ENCODE measurements at places on chromosomes 5 and 9.
A peak's percentile ranks its signal among the peaks of the same experiment; 100 is the strongest.

GRCh38 chr5:24188216-24188925 is 456.4 kb downstream of the CDH10 start:
- no peak for DNase-seq

DNA sequence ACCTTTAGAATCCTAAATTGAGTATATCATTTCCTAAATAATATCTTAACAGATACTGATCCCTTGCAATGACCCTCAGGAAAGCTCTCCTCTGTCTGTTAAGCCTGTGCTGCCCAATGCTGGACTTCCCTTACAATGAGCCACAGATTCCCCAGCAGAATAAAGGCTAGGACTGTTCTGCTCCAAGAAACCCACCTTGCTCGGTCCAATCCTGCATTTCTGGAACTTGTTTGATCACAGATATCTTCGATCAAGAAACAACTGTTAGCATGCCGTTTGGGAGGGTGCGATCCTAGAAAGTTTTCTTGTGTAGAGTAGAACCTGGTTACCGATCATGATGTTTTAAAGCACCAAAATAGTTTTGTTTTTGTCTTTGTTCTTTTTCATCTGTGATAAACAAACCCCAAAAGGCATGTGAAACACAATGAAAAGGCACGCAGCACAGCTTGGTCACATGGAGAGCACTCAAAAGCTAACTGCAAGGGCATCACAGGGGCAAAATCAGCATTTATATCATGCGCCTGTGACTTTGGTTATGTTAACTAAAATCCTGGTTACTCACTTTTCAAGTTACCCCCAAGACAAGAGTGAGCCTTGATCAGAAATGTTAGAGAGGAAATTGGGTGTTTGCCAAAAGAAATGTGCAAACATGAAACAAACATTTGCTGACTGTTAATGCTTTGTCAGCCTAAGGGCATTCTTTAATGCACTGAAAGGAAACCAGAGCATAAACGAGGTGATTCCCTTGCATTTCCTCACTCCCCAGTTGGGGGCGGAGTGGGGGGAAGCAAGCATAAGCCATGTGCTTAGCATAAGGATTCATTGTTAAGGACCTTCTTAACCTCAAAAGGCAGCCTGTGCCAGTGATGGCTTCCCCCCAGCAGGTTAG is 61.9 kb upstream of the ADAMTS16 start:
- no peak for DNase-seq

DNA sequence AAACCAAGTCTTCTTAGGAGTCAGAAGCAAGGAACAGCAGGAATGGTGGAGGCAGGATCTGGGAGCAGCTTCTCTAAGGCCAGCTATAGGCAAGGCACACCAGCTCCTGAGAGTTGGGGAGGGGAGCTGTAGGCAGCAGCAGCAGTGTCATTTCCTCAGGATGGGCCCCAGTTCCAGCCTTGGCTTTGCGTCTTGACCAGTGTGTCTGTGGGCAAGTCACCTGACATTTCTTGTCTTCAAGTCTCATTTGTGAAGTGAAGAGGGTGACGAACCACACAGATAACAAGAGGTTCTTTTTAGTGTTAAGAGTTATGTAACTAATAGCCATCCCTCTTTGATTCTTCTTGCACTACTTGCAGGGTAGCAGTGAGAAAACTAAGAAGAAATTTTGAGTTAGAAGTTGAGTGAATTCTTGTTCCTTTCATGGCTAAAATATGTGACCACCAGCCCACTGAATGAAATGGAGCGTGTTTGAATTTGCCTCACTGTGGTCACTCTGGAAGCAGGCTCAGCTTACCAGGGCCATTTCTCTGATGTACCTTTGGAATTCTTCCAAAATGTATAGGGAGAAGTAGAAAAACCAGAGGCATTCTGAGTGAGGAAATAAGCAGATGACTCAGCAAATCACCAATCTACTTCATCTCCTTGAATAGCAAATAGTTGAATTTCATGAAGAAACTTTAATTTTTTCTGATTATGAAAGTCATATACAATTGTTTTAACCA is 42.4 kb downstream of the RHOBTB3 start:
- no peak for DNase-seq

- no peak for DNase-seq
Measured at GRCh38 chr5:133332439-133333024, 279.8 kb downstream of the FSTL4 start.

DNA sequence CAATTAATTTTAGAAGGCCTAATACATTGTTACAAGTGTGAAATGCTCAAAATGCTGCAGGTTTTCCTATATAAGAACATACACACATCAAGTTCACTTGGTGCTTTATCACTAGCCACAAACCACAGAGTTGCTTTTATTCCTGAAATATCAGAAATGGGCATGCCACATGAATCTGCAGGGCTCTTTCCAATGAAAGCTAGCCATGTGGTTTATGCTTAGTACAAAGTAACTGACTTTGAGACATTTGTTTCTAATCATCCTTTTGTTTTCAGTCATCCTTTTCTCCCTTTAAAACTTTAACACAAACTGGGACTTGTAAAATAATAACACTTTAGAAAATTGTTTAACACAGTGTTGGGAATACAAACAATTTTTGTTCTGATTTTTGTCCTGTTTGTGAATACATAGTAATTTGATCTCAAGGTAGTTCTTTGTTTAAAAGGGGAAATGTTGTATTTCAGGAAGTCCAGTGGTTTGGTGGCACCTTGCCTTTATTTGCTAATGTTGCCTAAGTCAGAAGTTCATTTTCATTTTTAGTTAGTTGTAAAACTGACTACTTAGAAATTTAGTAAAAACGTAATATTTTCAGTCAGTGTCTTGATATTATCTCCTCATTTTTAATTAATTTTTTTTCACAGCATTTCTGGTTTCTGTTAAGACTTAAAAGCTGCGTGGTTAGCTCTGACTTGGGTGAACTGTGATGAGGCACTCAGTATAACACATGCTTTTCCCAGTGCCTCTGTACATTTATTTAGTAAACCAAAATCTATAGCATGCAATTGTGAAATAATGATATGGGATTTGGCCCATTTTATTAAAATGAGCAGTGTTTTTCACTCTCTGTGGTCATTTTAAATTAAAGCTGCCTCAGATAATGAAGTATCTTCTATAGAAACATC is 18.6 kb downstream of the PRDM6 start:
- DNase-seq: no peak

- no peak for DNase-seq
Measured at GRCh38 chr5:107090506-107090905, 580.2 kb downstream of the EFNA5 start.

GRCh38 chr5:159658266-159658925 is 257.9 kb upstream of the ADRA1B start:
- no peak for DNase-seq

DNA sequence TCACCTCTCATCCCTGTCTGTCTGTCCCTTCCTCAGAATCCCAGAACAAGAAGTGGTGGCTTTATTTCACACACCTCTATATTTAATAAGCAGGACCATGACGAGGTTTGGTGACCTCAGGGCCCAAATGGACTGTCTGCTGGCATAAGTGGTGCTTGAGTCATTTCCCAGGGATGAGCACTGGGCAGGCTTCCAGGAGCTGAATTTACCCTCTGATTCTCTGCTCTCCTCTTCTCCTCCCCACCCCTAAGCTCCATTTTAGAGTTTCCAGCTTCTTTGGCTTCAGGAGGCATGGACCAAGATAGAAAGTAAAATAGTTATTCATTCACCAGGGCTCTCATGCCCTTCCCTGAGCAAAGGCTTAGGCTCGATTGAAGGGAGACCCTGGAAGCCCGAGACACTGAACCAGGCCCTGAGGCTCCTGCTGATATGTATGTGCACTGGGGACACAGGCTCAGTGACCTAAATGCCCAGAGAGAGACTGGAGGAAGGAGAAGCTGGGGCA is 69.1 kb downstream of the PPARGC1B start:
- no peak for DNase-seq

DNA sequence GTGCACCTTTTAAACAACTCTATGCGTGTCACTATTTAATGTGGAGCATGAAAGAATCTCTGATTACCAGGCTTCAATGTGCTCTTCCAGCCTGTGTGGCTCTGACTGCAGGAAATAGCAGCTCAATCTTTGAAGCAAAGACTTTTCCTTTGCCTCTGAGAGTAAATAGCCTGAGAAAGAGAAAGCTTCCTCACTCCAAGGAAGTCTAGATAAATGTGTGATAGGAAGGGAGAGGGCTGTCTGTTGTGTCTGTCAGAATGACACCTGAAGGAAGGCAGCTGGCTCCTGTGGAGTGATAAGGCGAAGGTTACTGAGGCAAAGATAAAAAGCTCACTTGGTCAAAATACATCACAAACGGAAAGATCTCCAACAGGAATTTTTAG is 205.3 kb upstream of the HAPLN1 start:
- no peak for DNase-seq

- no peak for DNase-seq
Measured at GRCh38 chr9:7094576-7094975, 336.8 kb downstream of the KDM4C start.

DNA sequence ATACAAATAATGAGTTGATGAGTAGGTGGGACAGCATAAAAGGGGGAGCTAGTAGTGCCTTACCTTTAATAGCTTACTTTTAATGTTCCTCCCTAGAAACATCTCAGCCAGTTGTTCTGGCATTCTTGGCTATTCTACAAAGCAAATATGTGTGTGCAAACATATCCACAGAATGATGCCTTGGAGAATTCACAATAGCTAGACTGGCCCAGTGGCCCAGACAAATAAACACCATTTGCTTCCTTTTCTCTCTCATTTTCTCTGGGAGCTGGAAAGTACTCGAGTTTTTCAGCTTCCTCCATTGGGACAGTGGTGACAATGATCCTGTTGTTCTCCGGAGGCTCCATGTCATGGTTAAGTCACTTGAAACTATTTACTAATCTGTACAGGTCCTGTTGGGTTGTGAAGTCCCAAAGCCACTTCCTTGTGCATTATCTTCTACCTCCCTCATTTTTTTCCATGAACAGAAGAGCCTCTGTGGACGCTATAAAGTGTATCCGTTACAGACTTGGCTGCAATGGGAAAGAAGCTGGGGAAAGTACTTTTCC is 122.9 kb downstream of the DMAC1 start:
- DNase-seq: no peak

DNA sequence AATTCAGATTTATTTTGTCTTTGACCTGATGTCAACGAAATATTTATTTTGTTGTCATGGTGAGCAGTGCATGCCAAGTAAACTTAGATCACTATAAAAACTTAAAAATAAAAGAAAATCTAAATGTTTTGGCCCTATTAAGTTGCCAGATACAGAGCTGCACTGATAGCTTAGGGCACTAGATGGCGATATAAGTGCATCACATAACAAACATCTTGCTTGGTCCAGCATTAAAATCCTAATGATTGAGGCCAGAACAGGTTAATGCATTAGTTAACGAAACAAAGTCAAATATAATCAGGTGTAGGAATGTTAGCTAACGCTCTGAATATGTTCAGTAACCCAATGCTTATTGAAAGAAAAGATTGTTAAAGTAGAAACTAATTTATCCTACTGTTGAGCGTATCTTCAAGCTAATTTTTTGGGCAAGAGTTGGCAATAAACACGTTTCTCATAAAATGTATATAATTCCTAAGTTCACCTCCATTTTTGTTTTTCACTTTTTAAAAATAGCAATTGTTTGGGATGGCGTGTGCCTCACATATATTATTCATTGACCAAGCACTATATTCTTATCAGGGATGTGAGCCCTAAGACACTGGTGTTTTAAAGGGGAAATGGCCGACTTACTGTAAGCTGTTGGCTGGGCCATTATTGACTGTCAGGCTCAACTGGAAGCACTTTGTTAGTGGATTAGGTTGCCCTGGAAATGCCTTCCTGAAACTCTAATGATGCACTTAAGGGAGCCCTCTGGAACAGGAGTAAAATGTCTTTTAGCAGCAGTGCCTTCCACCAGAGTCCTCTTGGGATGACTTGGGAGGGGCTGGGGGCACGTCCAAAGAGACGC is 33.3 kb downstream of the KCTD16 start:
- DNase-seq: peak; percentile 9

GRCh38 chr5:13640270-13640669 is 304.2 kb downstream of the DNAH5 start:
- no peak for DNase-seq

- DNase-seq: no peak
Measured at GRCh38 chr5:64958757-64959391, 190.1 kb downstream of the CWC27 start.

GRCh38 chr9:136711751-136712689 is at the start of gene DIPK1B:
DIPK1B (plus strand) TSS chr9:136712572; CDS start chr9:136712666, 94 bp downstream.
- DNase-seq: no peak

- no peak for DNase-seq
Measured at GRCh38 chr5:71894091-71894490, 175.0 kb downstream of the CARTPT start.

GRCh38 chr5:6482735-6483134 is 34.1 kb downstream of the UBE2QL1 start:
- DNase-seq: no peak

DNA sequence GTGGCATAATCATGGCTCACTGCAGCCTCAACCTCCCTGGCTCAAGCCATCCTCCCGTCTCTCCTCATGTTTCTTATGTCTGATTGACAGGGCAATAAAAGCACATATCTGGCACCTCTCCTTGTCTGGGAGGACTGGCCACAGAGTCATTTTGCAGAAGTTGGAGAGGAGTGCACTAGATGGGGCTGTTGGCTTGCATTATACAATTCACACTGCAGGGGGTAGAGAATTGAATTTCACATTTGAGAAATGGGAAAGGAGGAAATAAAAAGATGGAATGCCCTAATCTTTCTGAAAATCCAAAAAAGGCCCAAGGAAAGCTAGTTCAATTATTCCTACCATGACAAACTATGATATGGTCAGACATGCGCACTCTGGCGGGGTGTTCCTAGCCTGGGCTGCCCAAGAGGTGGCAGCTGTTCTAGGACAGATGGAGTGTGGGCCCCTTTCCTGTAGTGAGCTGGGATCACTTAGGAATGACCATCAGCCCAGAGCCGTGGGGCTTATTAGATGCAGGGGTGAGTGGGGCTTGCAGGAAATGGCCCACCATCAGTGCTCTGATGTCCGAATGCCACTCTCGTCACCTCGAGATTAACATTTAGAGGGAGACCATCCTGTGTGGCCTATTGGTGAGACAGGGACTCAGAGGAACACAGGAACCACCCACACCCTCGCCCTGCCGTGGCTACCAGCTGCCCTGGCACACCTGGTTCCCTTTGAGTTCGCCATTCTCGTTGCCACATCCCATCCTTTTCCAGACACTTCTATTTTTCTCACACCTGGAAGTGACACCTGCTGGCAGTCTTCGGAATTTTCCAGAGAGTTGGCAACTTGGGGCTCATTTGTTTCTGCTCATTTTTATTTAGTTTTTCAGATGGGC is 21.8 kb upstream of the ANKRD18A start:
- DNase-seq: no peak

DNA sequence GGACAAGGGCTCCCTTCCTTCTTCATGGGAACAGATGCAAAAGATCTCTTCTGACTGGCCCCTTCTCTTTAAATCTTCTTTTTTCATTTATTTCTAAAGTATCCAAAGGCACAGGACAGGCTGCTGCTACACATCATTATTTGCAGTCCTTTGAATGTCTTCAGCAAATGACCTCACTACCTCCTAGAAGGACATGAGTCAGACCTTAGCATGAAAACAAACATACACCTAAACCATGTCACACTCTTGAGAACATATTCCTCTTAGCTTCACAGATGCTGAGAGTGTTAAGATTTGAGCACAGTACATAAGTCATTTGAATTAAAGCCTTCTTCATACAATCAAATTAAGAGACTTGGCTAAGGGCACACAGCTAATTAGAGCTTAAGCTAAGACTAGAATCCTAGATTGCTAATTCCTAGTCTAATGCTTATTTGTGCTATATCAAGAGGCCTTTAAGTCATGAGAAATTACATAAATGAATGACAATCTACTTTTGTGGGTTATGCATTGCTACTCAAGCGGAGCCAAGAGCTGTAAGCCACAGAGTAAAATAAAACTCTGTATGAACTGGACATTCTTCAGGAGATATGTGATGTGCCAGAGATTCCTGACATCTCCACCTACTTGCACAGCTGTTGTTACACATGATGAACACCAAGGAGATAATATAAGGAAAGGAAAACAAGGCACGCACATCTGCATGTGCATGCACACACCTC is 109.1 kb upstream of the PTGER4 start:
- DNase-seq: no peak

Measured in T-helper 9 cell (primary cell).